Ovary (tissue), 10 donors: ENCODE measurements at places on chromosomes 7 and 10. TPM values are rescaled to one million over a fixed set of nuclear protein-coding genes. Genes with fewer than 3 reads are reported as not detected.

DNA sequence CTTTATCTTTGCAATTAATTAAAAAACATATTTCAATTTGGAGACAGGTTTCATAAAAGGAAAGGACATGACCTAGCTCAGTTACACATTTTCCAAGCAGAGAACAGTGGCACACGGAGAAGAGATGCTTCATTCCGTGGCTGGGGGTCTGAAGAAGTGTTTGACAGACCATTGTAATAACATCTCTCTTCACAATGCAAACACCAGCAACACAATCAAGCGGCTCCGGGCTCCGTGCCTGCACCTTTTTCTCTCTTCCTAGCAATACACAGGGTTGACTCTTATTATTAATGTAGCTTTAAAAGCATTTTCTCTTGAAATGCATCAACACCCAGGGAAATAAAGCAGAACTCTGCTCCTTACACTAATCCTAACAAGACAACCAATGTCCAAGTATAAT lies 261.0 kb upstream of the AOAH start:
- no peak for DNase-seq
- H3K27ac ChIP-seq, result no peak overlapping the region
- no peaks in the 10 kb centered on the region for H3K4me1 ChIP-seq
- H3K27me3 ChIP-seq, result no peaks in the 10 kb centered on the region
- H3K36me3 ChIP-seq, result no peaks in the 10 kb centered on the region

GRCh38 chr7:91636129-91636724 lies 244.3 kb downstream of the MTERF1 start:
- H3K4me1 ChIP-seq, result no peaks in the 10 kb centered on the region
- no peak overlapping the region for H3K27ac ChIP-seq
- H3K36me3 ChIP-seq, result no peaks in the 10 kb centered on the region
- H3K27me3 ChIP-seq, result no peaks in the 10 kb centered on the region
- H3K4me3 ChIP-seq, result no peak overlapping the region
- DNase-seq, result no peak

DNA sequence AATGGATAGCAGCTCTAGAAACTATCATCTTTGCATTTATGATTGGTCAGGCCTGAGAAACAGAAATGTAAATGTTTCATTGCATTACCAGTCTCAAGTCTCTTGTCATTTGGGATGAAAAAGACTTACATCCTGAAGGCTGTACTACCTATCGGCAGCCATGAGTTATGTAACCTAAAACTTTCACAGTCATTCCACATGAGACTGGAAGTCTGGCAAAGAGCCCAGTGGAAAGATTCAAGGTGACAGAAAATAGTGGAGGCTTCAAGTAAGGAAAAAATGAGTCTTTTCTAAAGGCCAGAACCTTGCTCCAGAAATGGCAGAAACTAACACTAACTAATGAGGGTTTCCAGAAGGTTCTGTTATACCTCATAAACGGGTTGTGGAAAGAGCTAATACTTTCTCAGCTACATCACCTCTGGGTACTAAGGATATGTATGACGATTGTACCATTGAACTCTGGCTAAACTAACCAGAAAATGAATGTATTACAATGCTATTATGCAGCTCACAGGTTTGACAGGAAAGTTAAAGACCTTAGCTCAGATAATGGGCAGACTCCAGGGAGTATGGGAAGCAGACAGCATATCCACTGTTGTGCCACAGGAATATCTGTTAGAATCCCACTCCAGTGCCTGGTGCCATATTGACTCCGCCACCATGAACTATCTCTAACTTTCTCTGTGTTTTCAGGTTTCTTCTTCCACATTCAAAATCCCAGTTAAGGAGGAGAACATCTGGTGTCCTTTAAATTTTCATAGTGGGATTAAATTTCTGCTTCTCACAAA lies 41.7 kb upstream of the DYNC1I1 start:
- H3K4me3 ChIP-seq, result no peak overlapping the region
- no peak for DNase-seq
- H3K4me1 ChIP-seq, result no peaks in the 10 kb centered on the region
- no peaks in the 10 kb centered on the region for H3K36me3 ChIP-seq
- H3K27ac ChIP-seq, result no peak overlapping the region

DNA sequence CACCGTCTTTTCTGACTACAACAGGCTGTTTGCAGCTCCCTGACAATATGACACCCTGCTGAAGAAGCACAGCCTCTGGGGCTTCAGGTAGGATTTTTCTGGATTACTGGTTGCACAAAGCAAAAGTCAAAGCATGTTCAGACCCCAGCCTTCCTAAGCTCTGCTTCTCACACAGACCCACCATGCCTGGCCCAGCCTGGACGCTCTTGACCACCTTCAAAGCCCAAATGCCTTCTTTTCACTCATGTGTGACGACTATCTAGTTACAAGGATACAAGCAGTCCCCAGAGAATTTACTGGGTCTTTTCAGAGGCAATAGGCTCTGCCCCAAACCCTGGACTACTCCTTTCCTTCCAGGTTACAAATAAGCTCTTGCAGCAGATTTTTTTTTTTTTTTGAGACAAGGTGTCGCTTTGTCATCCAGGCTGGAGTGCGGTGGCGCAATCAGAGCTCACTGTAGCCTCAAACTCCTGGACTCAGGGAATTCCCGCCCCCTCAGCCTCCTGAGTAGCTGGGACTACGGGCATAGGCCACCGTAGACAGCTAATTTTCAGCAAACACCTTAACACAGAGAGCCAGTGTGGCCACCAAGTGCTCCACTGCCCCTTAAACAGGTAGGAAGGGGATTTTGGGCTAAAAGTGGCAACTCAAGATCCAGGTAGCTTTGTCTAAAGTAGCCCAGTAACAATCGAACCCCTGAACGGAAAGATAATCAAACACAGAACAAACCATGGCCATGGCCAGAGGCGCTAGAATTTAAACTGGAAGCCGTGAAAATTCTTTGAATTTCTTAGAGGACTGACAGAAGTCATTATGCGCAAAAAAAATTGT lies 16.2 kb downstream of the SVIL start:
- peak; percentile 52 for DNase-seq
- H3K4me3 ChIP-seq, result peak overlapping the region; percentile 13
- H3K27me3 ChIP-seq, result no peaks in the 10 kb centered on the region
- H3K4me1 ChIP-seq, result peaks cover 24% of the 10 kb centered on the region
- peak overlapping the region; percentile 96 for H3K27ac ChIP-seq
- H3K36me3 ChIP-seq, result no peaks in the 10 kb centered on the region

DNA sequence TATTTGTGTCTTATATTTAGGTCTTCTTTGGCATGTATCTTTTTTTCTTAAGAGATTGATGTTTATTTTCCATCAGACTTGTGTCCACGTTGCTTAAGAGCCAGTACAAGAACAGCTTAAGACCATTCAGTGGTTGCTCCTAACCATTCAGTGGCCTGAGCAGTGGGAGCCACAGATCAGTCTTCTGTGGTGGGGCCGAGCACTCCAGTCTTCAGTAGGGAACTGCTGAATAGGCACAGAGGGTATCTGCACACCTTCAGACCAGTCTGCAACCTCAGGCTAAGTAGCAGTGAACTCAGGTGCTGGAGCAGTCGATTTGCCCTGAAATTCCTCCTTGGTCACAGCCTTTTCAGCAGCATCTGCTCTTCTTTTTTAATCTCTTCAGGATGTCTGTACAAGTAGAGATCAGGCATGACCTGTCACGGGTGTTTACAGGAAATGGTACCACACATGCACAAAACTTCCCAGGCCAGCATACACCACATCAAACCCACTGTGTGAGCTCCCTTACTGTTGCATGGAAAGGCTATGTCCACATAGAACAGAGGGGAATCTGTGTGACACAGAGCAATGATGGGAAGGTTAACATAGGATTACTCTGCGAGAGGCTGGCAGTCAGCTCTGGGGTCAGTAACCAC lies 51.5 kb downstream of the FAM107B start:
- no peak overlapping the region for H3K27ac ChIP-seq
- H3K4me3 ChIP-seq, result no peak overlapping the region
- no peaks in the 10 kb centered on the region for H3K27me3 ChIP-seq
- DNase-seq, result no peak

GRCh38 chr10:78746155-78746763 lies 322.5 kb upstream of the ZMIZ1 start:
- H3K27me3 ChIP-seq, result no peaks in the 10 kb centered on the region
- H3K36me3 ChIP-seq, result no peaks in the 10 kb centered on the region
- no peak for DNase-seq
- H3K4me1 ChIP-seq, result peaks cover 5% of the 10 kb centered on the region

DNA sequence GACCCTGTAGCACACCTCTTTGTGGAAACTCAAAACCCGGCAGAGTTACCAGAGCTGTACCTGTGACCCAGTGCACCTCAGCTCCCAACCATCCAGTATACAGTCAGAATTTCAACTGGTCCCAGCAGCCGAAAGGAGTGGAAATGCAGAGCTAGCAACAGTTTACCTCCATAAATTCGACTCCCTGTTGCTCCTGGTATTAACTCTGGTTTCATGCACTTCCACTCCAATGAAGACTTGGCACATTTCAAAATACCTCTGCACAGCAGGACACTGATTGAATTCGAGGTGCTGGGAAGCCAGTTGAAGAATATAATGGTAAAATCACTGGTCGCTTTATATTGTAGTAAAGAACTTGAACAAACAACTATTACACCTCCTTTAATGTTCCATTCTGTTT lies 17.9 kb upstream of the TIAL1 start:
- no peak overlapping the region for H3K27ac ChIP-seq
- no peaks in the 10 kb centered on the region for H3K4me1 ChIP-seq
- H3K36me3 ChIP-seq, result no peaks in the 10 kb centered on the region
- DNase-seq, result no peak

DNA sequence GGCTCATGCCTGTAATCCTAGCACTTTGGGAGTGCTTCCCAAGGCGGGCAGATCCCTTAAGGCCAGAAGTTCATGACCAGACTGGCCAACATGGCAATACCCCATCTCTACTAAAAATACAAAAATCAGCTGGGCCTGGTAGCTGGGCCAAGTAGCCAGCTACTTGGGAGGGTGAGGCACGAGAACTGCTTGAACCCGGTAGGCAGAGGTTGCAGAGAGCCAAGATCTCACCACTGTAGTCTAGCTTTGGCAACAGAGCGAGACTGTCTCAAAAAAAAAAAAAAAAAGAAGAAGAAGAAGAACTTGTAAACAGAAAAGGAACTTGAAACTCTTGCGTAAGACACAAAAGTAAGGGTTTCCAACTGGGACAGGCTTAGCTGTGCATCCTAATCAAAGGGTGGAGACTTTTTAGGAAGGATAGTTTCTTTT lies 5.6 kb upstream of the IFIT2 start:
- H3K4me1 ChIP-seq, result peaks cover 6% of the 10 kb centered on the region
- no peaks in the 10 kb centered on the region for H3K36me3 ChIP-seq
- no peaks in the 10 kb centered on the region for H3K27me3 ChIP-seq

DNA sequence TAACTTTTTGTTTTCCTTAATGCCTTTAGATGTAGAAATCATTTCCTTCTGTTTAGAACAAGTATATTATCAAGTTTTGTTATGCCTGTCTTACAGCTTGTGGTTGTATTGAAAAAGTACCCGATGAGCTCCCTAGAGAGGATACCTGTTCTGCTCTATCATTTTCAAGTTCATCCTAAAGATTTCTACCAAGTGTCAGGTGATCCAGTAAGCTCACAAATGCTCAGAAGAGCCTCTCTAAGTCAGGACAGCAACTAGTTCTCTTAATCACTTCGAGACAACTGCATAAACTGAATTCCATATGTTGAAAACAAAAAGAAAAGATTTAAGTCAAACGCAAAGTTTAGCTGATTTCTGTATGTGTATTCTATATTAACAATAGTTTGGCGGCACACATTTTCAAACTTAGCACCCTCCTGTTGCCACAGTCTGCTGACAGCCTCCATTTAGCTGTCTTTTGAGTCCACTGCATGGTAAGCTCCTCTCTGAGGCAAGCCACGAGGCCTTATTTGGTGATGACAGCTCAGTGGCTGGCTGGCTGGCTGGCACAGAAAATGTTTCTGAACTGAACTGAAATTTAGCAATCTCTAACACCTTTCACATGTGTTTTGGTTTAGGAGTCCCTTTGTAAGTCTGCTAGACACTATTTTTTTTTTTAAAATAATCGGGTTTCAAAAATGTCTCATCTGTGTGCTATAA lies 59.4 kb downstream of the SEMA3C start:
- DNase-seq, result peak; percentile 43
- H3K4me3 ChIP-seq, result no peak overlapping the region
- H3K36me3 ChIP-seq, result no peaks in the 10 kb centered on the region
- H3K27ac ChIP-seq, result no peak overlapping the region
- H3K4me1 ChIP-seq, result peaks cover 2% of the 10 kb centered on the region

GRCh38 chr10:110029450-110029849 lies 21.7 kb downstream of the ADD3 start:
- H3K4me3 ChIP-seq, result no peak overlapping the region
- H3K36me3 ChIP-seq, result no peaks in the 10 kb centered on the region
- no peak for DNase-seq

GRCh38 chr7:153084278-153084677 lies 324.7 kb downstream of the ACTR3B start:
- no peak overlapping the region for H3K4me3 ChIP-seq
- no peaks in the 10 kb centered on the region for H3K27me3 ChIP-seq
- H3K27ac ChIP-seq, result no peak overlapping the region
- DNase-seq, result no peak
- no peaks in the 10 kb centered on the region for H3K4me1 ChIP-seq

- no peak overlapping the region for H3K4me3 ChIP-seq
- DNase-seq, result no peak
- no peaks in the 10 kb centered on the region for H3K36me3 ChIP-seq
- no peak overlapping the region for H3K27ac ChIP-seq
- no peaks in the 10 kb centered on the region for H3K27me3 ChIP-seq
These were observed 115.8 kb upstream of the ITGB1 start for GRCh38 chr10:33073641-33074415.

GRCh38 chr7:98286093-98286539 lies 4.6 kb downstream of the BRI3 start:
- no peaks in the 10 kb centered on the region for H3K27me3 ChIP-seq
- H3K4me3 ChIP-seq, result no peak overlapping the region
- no peaks in the 10 kb centered on the region for H3K36me3 ChIP-seq

- no peak overlapping the region for H3K4me3 ChIP-seq
- no peak overlapping the region for H3K27ac ChIP-seq
- H3K4me1 ChIP-seq, result peaks cover 26% of the 10 kb centered on the region
These were observed 95.5 kb downstream of the LHPP start for GRCh38 chr10:124557167-124557566.

GRCh38 chr7:44313016-44313415 lies 12.4 kb downstream of the CAMK2B start:
- H3K36me3 ChIP-seq, result no peaks in the 10 kb centered on the region
- H3K27me3 ChIP-seq, result no peaks in the 10 kb centered on the region
- no peak overlapping the region for H3K4me3 ChIP-seq

GRCh38 chr7:100864263-100864845 lies 2.8 kb upstream of the TRIP6 start:
- H3K27me3 ChIP-seq, result no peaks in the 10 kb centered on the region
- no peak overlapping the region for H3K4me3 ChIP-seq
- DNase-seq, result no peak
- H3K36me3 ChIP-seq, result no peaks in the 10 kb centered on the region

CYP3A7 gene
- total RNA-seq, result 0.34 TPM

ACBD7 gene
- total RNA-seq, result 0.25 TPM

EIF4EBP2 gene
- total RNA-seq, result 54.0 TPM

FBXL13 gene
- total RNA-seq, result 6.9 TPM

LIPK gene
- total RNA-seq, result not detected

CALN1 gene
- total RNA-seq, result 0.17 TPM

PPP1R3A gene
- total RNA-seq, result not detected

PCLO gene
- total RNA-seq, result 1.9 TPM

CREB3L2 gene
- 89.6 TPM for total RNA-seq

SDK1 gene
- 13.3 TPM for total RNA-seq

GPER1 gene
- total RNA-seq, result 3.7 TPM

UNCX gene
- total RNA-seq, result not detected

DKK1 gene
- total RNA-seq, result 0.42 TPM

RSU1 gene
- 70.3 TPM for total RNA-seq

PRDX3 gene
- 81.8 TPM for total RNA-seq

TFEC gene
- 1.3 TPM for total RNA-seq
